ENCODE measurements at places on chromosomes 1 and 21.
A peak's percentile ranks its signal among the peaks of the same experiment; 100 is the strongest.

- no peaks in the 10 kb centered on the region for H3K36me3 ChIP-seq
- DNase-seq = peak; percentile 51
- H3K27me3 ChIP-seq = no peaks in the 10 kb centered on the region
Observed at GRCh38 chr1:31551208-31551607, 25.1 kb upstream of the TINAGL1 start.

DNA sequence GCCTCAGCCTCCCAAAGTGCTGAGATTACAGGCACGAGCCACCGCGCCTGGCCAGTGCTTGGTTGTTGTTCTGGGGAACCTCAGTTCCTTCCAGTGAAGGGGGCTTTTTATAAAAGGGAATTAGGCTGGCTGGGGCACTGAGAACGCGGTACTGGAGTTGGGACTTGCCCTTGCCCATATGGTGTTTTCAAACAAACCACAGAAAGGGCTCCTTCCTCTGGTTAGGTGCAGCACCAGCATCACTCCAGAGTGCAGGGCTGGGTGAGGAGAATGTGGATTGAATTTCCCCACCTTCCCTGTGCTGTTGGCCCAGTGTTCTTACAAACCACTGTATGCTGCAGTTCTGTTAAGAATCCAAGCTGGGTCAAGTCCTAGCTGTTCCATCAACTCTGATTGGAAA lies 5.3 kb downstream of the MAN1C1 start:
- peaks cover 3% of the 10 kb centered on the region for H3K27me3 ChIP-seq
- no peaks in the 10 kb centered on the region for H3K36me3 ChIP-seq
- H3K4me1 ChIP-seq = peaks cover 28% of the 10 kb centered on the region
- H3K27ac ChIP-seq = no peak overlapping the region

GRCh38 chr1:243740255-243740999 lies 109.6 kb downstream of the AKT3 start:
- peaks cover 15% of the 10 kb centered on the region for H3K4me1 ChIP-seq
- no peak for DNase-seq
- no peaks in the 10 kb centered on the region for H3K27me3 ChIP-seq
- H3K36me3 ChIP-seq = no peaks in the 10 kb centered on the region
- H3K27ac ChIP-seq = peak overlapping the region; percentile 62

DNA sequence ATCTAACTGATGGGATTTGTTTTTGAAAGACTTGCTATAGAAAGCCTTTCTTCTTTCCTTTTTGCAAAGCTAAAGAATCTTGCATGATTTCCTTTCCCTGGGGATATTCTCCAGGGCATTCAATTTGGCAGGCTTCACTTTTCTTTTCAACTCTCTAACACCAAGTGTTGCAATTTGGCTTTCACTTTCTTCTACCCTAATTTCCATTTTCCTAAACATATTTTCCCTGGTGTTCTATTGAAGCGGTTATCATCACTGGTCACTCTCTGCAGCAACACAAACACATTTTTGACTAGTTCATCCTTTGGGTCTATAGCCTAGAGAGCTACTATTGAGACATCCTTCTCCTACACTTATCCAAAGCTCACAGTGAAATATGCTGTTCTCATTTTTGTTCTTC lies 424.5 kb downstream of the NEGR1 start:
- no peaks in the 10 kb centered on the region for H3K27me3 ChIP-seq
- no peaks in the 10 kb centered on the region for H3K4me1 ChIP-seq
- peak; percentile 61 for DNase-seq
- H3K27ac ChIP-seq = no peak overlapping the region

GRCh38 chr1:51543858-51544257 lies 24.8 kb upstream of the EPS15 start:
- no peaks in the 10 kb centered on the region for H3K36me3 ChIP-seq
- DNase-seq = no peak
- H3K4me3 ChIP-seq = no peak overlapping the region
- no peaks in the 10 kb centered on the region for H3K4me1 ChIP-seq
- H3K27ac ChIP-seq = no peak overlapping the region
